Neural crest cell (in vitro differentiated cells): ENCODE measurements at places on chromosomes 3 and 15.

DNA sequence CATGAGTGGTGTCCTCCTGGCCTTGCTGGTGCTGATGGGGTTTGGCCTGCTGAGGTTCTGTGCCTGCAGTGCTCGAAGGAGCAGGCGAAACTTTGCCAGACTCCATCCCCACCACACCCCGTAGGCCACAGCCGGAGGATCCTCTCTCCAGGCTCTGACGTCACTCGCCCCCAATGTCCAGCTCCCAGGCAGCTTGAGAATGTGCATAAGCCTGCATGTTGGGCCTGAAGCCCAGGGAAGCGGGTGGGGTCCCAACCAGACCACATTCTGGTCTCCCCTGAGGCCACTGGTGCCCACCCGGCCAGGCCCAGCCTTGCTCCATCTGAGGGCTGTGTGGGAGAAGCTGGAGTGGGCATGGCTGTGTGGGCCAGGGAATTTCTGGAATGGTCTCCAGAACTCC is 109.8 kb downstream of the ASB7 start:
- no peak for DNase-seq

DNA sequence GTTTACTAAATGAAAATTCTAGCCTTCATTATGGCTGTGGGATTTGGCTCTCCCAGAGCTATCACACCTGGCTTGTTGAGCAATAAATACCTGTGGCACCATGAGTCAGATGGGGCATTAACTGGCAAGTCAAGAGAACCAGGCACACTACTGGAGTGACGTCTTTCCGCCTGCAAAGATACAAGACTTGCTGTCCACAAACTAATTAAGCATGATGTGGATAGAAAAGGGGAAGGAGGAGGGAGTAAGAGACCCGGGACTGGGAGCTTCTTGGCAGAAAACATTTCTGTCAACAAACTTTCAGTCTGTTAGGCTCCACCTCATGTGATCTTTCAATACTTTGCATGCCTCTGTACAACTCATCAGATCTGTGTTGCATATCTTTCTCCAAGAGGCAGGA is 56.5 kb downstream of the CLDN1 start:
- no peak for DNase-seq

DNA sequence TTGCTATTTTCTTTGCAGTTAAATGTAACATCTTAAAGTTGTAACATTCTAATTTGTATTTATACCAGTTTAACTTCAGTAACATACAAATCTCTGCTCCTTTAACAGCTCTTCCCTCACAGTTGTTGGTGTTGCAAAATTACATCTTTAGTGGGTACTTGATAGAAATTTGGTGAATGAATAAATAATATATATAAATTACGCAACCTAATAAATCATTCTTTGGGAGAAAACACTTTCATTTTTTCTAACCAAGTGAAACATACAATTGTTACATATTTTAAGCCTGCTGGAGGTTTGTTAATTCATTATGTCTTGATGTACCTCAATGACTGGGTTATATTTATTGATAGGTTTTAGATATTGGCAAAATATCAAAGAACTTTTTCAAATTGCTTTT is 118.8 kb downstream of the PLD1 start:
- DNase-seq = no peak

- DNase-seq = no peak
Measured at GRCh38 chr3:49877716-49878115, 8.0 kb upstream of the CAMKV start.

DNA sequence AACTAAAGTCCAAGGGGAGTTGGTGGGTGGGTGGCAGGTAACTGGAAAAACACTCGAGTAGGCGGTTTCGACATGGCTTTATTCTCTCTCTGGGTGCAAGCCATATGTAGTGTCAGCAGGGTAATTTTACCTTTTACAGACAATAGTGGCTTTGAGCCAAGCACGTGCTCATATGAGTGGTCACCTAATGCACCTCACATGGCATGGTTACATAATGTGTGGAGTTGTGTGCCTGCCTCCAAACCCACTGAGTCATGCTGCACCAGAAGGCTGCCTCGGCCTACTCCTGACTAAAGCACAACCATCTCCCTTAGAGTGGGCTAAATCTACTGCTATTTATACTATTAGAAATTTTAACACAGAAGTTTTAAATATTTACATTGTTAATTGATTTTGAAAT is 16.5 kb downstream of the CCRL2 start:
- DNase-seq = no peak

DNA sequence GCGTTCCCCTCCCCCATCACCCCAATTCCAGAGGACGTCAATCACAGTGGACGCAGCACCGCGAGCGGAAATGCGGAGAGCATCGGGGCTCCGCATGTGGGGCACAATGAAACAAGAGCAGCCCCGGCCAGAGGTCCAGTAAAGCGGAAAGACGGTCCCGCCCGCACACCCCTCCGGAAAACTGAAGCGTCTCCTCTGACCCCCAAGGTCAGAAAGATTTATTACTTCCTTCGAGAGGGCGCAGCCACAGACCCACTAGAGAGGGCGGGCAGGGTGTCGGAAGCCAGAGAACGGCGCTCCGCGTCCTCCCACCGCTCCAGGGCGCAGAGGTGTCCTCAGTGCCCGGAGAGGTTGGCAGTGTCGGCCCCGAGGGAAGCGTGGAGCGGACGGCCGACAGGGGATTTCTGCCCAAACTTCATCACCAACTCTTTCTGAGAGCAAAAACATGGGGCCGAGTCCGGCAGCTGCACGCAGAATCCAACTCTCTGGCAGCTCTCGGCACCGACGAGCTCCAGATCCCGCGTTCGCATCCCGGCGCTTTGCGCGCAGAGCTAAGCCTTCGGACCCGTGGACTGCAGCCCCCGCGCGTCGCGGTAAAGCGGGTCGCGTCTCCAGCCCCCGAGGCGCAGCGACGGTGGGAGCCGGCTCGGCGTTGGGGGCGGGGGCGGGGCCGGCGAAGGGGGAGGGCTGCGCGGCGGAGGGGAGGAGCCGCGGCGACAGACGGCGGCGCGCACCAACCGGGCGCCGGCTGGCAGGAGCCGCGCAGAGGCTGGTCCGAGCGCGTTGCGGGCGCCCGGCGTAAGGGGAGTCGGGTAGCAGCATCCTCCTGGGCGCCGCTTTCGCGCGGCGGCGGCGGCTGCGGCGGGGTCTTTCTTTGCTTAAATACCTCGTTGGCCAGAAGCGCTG is at the start of gene CHST2:
CHST2 (plus strand) TSS at position 763 of the 906 bp plus-strand sequence. CDS start 1,046 bp downstream, outside the sequence.
- peak; percentile 62 for DNase-seq

DNA sequence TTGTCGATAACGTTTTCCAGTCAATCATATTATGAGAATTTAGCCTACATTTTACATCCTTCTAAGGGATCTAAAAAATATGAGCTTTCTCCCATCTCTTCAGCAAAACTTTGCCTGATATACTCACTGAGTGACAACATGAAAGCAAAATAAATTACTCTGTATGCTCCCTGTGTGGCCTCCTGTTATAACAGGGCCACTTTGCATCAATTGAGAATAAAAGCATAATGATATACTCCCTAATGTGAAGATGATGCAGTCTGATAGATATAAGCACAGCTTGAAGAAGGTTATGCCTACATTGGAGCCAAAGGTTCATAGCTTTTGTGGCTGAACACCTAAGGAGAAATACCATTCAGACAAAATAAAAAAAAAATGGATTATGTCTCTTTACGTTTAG is 561.3 kb upstream of the ZNF717 start:
- DNase-seq = no peak

DNA sequence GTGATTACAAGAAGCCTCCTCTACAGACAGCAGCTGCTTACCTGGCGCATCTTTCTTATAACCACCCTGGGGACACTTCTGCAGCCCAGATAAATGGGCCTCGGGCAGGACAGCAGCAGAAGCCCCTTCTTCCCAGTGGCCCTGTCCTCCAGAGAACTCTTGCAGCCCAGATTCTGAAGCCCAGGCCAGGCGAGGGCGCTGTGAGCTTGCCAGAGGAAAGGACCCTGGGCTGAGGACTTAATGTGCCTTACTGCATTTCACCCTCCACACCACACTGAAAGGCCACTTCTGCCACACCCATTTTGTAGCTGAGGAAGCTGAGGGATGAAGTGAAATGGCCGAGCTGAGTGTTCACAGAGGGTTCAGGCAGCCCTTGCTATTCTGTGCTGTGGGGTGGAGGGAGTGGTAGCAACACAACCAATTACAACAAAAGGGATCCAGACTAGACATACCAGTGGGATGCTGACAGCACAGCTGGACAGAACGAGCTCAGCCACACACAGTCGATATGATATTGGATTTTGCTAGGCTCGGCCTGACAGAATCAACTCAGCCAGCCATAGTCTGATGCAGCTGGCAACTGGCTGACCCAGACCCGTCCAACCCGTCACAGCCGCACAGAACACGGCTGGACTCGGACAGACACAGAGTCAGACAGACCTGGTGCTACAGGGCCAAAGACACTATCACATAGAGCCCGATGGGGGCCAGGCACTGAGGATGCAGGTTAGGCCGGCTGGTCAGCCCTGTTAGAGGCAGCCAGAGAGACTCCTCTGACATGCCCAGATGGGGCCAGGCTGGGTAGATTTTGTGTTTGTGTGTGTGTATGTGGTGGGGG is 7.3 kb downstream of the ACOX2 start:
- peak; percentile 36 for DNase-seq

DNA sequence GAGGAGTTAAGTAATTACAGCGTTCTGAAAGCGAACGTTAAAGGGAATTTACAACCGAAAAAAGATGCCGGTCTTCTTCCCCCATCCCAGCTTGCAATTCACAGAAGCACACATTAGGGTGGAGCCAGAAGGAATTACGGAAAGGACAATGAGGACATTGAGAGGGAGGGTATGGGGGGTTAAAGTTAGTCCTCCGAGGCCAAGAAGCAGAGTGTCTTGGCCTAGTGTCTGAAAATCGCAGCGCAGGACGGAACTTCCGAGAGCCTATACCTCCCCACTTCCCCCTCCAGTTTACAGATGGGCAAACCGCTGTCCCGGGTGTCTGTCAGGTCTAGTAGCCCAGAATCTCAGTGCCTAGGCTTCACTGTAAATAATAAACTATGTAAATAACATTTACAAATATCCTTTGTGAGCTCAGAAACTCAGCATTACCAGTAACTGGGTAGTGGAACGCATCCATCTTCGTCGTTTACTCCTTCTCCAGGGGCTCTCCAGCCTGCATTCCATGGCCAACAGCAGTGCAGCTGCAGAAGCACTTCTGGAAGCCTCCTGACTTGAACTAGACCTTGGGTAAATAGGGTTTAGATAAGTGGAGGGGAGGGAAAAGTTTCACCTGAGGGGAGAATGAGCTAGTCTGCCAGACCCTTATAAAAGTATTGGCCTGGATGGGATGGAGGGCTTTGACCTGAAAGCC is 922 bp downstream of the ADPRH start:
- no peak for DNase-seq

DNA sequence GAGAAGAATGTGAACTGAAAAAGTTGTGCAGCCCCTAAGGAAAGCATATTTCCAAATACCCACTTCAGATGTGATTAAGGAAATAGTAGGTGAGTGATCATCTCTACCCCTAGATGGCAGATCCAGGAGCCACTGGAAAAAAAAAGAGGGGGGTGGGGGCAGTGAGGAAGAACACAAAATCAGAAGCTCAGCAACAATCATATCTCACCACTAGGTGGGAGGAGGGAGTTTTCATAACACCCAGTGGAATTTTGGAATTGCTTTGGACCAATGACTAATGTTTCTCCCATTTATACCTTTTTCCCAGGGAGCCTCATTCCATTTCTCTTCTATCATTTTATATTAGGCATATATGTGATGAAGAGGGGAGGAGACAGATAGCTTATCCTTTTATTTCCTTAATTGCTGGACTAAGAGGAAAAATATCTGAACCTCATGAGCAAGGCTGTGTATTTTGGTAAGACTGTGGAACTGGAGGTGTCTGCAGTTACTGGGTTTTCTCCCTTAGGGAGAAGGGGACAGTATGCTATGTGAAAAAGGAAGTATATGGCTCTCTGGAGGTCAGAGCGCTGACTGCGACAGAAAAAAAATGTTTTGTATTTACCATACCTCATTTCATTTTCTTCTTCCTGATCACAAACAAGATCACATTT is 363.4 kb downstream of the GAP43 start:
- DNase-seq = no peak

DNA sequence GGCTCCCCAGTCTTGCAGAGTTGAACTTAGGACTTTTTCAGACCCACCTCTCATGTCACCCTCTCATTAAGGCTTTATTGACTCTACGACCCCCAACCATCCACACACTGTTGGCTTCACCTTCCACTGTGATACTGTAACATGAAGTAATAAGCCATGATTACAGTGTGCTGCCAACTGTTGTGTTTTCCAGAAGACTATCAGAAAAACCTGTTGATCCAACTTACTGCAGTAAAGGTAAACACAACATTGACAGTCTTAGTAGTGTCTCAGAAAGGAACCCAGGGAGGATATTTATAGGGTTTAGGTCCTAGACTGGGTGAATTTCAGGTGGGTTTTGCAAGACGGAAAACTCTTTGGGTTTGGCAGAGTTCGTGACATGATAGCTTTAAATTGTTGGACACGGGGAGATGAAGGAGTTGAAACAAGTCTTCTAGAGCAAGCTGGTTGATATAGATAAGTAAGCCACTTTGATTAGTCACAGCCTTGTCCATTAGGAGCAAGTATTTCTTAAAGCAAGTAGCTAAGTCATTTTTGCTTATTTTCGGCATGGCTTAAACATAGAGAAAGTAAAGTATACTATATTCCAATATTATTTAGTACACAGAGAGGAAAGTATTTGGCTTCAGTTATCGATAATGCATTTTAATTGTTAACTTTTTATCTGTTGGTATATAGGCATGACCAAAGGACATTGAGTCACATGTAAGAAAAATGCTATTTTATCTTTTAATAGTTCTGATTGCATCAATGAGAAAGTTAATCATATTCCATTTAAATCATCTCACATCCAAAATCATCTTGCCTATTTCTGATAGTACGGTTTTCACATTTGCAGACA is 2.4 kb upstream of the COL6A5 start:
- DNase-seq = no peak

DNA sequence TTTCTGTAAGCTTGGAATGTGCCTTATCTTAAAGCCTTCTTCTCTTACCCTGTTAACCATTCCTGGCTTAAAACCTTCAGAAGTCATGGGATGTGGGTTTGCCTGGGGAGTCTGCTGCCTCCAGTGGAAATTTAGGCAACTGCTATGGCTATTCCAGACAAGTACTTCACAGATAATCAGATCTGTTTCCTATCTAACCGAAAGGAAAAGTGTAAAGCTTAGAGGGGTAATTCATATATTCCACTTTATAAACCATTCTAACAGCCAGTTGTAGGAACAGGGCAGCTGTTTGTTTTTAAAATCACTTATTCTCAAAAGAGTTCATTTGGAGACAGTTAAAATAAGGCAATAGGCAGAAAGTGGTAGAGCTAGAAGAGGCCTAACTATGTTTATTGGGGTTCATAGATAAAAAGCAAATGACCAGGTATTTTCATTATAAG is 219.9 kb downstream of the TCF12 start:
- DNase-seq = peak; percentile 17

DNA sequence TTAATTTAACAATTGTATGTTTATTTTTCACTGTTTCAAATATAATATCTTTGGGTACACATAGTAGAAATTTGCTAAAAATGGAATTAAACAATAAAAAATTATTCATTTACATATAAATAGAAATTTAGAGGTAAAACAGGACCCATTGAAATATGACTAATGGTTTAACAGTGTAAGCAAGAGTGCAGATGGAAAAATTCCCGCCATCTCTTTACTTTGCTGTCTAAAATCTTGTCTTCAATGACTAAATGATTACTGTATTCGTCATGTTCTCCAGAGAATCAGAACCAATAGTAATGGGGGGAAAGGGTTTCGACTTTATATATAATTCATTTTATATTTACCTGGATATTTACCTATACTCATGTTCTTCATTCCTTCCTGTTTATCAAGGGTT is 163.1 kb downstream of the IL1RAP start:
- no peak for DNase-seq
